ENCODE measurements at places on chromosomes 5 and 9.

DNA sequence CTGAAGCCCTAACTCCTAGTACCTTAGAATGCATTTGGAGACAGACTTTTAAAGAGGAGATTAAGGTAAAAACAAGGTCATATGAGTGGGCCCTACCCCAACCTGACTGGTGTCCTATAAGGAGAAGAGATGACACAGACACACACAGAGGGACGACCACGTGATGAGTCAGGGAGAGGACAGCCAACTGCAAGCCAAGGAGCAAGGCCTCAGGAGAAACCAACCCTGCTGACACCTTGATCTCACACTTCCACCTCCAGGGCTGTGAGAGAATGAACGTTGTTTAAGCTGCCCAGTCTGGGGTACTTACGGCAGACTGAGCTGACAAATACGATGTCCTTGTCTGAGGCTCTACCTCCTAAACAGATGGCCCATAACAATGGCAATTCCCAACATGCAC, 93.6 kb downstream of the ROR2 start:
- DNase-seq = no peak

- DNase-seq = no peak
Observed at GRCh38 chr5:50301756-50302155, 139.3 kb downstream of the EMB start.

DNA sequence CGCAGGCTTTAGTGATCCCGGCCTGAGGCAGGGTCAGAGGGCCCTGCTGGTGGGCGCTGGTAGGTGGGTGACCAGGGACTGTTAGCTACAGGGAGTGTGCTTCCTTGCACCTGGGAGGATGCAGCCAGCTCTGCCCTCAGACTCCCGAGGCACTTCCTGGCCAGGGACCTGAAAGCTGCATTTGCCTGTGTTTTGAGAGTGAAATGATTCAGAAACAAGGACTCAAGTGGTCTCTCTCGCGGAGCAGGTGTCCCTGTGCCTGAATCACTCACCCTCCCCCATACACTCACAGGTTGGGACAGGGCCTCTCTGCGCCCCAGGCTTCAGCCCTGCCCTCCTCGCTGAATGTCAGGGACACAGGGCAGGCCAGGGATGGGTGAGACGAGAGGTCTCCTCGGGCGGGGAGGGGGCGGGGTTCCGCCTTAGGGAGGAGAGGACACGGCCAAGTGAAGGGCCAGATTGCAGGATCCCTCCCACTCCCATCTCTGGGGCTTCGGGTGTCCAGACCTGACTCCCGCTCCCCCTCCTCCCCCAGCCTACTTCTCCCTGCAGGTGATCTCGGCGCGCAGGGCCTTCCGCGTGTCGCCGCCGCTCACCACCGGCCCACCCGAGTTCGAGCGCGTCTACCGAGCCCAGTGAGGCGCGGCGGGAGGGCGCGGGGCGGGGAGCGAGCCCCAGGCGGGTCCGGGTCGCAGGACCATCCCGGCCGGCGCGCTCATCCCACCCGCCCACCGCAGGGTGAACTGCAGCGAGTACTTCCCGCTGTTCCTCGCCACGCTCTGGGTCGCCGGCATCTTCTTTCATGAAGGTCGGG, 1.5 kb downstream of the LTC4S start:
- DNase-seq = peak; percentile 37

- no peak for DNase-seq
Observed at GRCh38 chr9:19682397-19682796, 106.4 kb downstream of the SLC24A2 start.

GRCh38 chr5:118551716-118552115, 436.6 kb downstream of the DTWD2 start:
- no peak for DNase-seq

GRCh38 chr5:1748845-1749244, 50.8 kb downstream of the MRPL36 start:
- DNase-seq = no peak

- DNase-seq = peak; percentile 23
Observed at GRCh38 chr5:73591102-73591695, 25.7 kb downstream of the UTP15 start.

- DNase-seq = no peak
Observed at GRCh38 chr9:16062542-16063240, 509.8 kb downstream of the CCDC171 start.

GRCh38 chr5:24862117-24862516, 217.3 kb upstream of the CDH10 start:
- no peak for DNase-seq

GRCh38 chr5:124661317-124662141, 84.9 kb downstream of the ZNF608 start:
- DNase-seq = peak; percentile 50

GRCh38 chr5:1668141-1668721, 131.4 kb downstream of the MRPL36 start:
- no peak for DNase-seq

- no peak for DNase-seq
Observed at GRCh38 chr5:136081217-136081591, 51.4 kb upstream of the SMAD5 start.

DNA sequence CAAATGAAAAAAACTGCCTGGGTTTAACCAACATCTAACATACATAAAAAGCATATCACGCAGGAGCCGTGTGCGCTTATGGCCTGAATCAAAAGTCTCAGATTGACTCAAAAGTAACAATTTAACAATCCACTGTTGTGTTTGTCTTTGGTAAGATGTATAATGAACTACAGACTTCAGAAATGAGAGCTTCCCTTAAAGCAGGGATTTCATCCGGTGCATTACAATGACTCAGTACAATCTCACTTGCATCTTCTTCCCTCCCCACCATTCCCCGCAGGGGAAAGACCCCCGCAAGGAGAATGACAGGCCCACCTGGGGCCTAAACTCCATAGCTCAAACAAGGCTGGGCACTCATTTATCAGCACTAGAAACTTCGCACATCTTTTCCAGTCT, 1.4 kb downstream of the ZFR start:
- no peak for DNase-seq
